ENCODE measurements at places on chromosomes 13 and 19.

DNA sequence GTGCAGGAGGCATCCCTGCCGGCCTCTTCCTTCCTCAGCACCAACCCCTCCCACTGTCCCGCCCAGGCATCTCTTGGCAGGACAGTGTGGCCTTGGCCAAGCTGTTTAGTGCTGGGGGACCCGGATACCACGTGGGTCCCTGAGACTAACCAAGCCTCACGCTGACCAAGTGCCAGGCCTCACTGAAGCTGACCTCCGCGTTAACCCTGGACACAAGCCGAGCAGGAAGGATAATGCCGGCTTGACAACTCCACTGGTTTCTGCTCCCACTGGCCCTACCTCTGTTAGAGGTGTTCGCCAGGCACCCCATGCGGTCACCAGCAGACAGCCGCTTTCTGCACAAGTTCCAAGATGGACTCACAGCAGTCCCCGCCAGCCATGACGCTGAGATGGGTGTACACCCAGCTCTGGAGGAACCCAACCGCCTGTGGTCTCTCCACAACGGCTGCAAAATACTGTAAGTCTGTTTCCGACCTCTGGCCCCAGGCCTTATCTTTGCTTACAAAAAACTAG is 12.4 kb downstream of the GRTP1 start:
- DNase-seq = peak; percentile 51

DNA sequence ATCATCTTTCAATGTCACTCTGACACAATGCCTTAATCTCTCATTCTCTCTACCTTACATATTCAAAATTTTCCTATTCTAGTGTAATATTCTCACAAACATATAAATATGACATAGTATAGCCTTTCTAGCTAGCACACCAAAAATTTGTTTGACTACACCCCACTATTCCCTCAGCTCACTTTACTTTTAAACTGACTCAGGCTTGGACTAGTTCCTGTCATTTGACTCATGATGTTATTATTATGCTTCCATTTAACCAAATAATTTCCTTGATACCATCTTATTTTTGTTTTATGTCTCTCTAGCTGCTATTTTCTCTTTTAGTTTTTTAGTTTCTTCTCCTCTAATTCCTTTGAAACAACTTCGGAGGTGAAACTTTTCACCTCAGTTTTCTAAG is 1745.6 kb upstream of the PCDH20 start:
- DNase-seq = no peak

DNA sequence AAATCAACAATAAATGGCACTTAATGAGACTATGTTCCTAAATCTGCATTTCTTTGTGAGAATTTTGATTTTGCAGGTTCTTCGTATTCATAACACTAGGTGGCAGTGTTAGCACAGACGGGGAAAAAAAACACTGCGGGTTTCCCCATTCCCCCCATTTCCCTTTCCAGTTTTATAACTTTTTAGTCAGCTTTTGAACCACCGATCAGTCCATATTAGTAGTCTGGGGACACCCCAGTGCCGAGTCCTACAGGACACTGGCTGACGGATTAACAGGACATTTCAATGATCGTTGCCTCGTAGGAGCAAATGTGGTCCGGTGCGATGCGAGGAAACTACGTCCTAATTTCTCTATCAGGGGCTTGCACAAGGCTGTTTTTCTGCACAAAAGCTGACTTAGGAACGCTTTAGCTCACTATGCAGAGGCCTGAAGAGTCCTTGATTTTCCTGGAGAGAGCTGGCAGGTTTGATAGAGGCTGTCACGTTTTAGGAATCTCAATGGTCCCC is 234.3 kb downstream of the LMO7 start:
- peak; percentile 59 for DNase-seq

- no peak for DNase-seq
Measured at GRCh38 chr19:49071860-49072547, 495 bp downstream of the KCNA7 start.

GRCh38 chr13:89061821-89062220 is 1390.7 kb downstream of the SLITRK5 start:
- no peak for DNase-seq

DNA sequence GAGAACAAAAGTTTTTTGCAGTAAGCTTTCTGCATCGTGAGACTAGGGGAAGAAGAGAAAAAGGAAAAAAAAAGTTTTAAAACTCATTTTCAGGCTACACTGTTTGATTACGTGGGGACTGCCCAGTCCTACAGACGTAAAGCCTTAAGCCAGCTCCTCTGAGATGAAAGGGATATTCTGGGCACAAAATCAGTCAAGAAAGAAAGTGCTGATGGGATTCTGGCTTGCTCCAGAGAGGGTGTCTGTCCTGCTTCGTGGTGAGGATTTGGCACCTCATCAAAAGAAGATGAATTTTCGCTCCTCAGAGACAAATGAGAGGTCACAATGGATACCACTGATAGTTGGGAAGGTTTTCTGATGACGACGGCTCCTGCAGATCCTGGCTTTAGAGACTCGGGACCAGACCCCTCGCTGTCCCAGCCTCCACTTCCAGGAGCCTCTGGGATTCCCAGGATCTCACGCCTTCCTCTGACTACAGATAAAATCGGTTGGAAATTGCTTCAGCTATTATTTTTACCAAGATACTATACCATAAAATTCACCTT is 9.7 kb downstream of the TEX29 start:
- DNase-seq = no peak

DNA sequence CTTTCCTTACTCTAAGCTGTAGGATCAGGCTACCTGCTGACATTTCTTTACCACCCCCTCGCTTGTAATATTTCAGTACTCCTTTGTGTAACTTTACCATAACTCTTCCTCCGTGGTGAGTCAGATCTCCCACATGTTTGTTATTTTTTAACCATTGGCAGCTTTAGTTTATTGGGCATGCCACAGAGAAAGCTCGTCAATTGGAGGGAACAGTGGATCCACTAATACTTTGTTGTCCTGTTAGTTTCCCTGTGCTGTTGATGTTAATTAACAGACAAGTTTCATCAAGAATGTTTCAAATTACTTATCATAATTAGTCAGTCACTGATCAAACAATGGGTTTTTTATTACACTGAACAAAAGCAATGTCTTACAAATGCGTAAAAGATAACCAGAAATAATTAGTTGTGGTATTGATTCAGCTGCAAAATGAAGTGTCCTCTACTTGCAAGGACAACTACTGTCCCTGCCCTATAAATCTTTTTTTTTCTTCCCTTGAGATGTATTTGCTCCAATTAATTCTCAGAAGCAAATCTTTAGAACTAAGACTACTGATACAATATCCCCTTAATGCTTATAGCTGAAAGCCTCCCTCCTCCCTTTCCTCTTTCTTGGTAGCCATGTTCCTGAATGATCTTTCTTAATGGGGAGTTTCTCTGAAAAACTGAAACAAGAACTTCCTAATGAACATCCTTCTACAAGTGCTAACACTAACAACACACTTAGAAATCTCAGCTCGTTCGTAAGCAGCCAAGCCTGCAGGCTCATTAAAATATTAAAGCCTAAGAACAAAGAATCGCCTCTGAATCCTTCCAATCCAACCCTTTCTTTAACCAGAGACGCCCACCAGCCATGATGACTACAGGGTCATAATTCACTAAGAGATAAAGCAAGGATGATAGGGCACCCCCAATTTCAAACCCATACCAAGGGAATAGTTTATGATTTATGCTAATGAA is 22.2 kb downstream of the EFNB2 start:
- DNase-seq = no peak

DNA sequence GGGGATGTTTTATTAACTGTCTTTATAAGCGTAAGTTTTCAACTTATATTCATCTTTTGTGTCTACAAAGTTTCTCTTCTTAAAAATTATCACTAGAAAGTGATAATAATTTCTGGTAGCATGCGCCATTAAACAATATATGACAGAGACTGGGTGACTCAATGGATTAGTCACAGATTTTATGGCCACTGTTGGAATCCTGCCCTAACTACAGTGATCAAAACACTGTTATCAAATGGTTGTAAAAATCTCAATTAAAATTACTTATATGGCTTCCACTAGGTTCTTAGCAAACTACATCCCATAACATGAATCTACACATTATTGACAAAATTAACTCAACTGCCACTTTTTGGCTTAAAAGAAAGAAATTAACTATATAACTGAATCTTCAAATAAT is 350.0 kb downstream of the DACH1 start:
- no peak for DNase-seq

DNA sequence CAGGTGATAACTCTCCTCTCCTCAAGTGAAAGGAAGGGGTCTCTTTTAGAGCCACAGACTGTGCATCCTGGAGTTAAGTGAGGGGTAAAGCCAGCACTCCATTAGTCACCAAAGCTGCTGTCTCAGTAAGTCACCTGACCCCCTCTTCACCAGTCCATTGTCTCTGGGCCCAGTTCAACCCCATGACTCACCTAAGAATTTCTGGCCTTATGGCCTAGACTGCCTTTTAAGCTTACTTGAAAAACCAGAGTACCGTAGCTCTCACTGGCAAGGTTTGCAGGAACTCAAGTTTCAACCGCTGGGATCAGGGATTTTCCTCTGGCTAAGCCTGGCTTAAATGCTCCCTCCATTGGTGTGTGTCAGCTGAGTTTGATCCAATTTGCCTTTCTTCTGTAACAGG is 23.4 kb upstream of the EID2 start:
- no peak for DNase-seq

- DNase-seq = no peak
Measured at GRCh38 chr13:100275746-100276145, 186.9 kb downstream of the PCCA start.

DNA sequence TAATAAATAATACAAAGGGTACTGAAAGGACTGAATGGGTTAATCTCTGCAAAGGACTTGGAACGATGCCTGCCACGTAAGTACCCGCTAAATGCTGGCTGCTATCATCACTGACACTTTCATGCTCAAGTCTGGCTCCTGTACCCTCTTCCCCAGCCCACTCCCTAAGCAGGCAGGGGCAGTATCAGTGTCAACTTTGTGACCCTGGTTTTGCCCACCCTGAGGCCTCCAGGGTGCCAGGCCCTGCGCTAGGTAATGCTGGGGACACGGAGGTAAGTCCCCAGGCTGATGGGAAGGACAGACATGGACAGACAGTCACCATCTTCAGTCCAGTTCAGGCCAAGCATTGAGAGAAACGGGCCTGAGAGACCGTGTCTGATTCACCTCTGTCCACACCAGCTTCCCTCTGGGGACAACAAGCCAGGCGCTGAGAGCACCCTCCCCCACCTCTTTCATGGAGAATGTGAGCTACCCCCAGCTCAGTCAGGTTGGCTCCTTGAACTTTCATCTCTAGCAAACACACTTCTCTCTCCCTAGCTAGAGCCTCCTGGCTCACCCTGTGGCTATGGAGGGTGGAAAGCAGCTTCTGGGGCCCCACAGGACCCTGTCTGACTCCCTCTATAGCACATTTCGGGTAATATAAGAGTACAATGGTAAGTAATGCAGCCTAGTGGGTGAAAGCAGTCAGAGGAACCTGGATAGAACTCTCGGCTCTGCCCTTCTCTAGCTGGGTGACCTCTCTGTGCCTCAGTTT is 800 bp downstream of the ETFB start:
- DNase-seq = peak; percentile 65

DNA sequence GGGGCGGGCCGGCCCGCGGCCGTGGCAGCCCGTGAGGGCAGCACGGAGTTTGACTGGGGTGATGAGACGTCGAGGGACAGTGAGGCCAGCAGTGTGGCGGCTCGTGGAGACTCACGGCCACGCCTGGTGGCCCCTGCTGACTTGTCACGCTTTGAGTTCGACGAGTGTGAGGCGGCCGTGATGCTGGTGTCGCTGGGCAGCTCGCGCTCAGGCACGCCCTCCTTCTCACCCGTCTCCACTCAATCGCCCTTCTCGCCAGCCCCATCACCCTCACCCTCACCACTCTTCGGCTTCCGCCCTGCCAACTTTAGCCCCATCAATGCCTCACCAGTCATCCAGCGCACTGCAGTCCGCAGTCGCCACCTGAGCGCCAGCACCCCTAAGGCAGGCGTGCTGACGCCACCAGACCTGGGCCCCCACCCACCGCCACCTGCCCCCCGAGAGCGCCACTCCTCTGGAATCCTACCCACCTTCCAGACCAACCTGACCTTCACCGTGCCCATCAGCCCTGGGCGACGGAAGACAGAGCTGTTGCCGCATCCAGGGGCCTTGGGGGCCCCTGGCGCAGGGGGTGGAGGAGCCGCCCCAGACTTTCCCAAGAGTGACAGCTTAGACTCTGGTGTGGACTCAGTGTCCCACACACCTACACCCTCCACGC is 4.5 kb downstream of the CIC start:
- DNase-seq = no peak

DNA sequence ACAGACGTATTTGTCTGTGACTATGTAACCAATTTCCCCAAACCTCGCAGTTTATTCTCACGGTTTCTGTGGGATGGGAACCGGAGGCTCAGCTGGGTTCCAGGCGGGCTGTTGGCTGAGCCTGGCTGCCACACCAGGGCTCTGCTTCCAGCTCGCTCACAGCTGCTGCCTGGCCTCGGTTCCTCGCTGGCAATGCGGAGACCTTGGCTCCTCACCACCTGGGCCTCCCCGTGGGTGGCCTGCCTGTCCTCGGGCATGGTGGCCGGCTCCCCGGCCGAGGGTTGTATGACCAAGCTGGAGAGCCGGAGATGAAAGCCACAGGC is 218.9 kb upstream of the MAB21L1 start:
- DNase-seq = no peak

GRCh38 chr19:39070888-39071287 is 13.3 kb upstream of the ACP7 start:
- no peak for DNase-seq

GRCh38 chr19:38194061-38194701 is 29.8 kb downstream of the DPF1 start:
- no peak for DNase-seq

GRCh38 chr19:38420935-38421334 is 5.1 kb downstream of the RASGRP4 start:
- DNase-seq = no peak
